ENCODE measurements at places on chromosomes 5 and 9.
A peak's percentile ranks its signal among the peaks of the same experiment; 100 is the strongest.

GRCh38 chr9:36903541-36904435 lies 130.3 kb downstream of the PAX5 start:
- DNase-seq: no peak

GRCh38 chr5:14236757-14237156 lies 93.6 kb downstream of the TRIO start:
- no peak for DNase-seq

- DNase-seq: no peak
These were observed 427.5 kb upstream of the KIF2A start for GRCh38 chr5:61878471-61878870.

- DNase-seq: no peak
These were observed 893.5 kb upstream of the NUDT12 start for GRCh38 chr5:104456122-104456521.

DNA sequence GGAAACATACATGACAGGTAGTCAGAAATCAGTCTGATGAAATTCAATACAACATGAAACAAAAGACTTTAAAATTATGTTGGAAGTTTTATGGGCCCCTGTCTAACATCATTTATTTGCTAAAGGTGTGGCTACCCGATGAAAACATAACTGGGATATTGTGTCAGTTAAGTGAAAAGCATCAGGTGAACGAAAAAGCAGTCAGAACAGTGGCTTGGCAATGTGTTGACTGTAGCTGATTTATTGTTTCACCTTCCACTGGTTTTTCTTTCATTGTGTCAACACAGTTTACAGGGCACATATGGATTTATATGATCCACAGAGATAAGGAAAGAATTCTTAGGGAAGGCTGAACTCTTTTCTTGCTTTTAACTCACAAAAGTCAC lies 429.6 kb upstream of the ZNF608 start:
- DNase-seq: no peak

GRCh38 chr9:28960602-28961001 lies 1387.3 kb upstream of the C9orf72 start:
- DNase-seq: no peak

DNA sequence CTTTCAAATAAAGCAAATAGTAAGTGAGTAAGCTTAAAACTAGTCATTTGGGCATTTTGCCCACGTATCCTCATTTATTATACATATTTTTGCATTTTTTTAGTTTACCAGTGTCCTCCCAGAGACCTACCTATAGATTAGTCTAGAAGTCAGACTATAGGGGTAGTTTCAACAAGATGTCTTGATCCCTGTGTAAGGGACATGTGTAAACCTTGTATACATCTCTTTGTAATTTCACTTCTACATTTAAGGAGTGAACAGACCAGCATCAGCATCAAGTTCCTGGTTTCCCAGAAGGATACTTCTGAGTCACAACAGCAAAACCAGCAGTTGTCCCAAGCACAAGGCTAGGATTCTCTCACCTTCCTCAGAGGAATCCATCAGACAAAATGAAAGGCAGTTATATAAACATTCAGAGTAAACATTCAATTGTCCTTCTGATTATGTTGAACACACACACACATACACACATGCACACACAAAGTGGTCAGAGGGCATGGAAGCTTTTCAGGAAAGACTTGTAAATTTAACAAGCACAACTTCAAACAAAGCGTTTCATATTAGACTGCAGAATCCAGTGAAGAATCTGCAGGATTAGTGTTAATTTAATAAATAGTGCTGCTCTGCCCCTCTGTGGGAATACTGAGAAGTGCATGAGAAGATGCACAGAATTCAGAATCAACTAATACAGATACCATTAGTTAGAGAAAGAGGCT lies 55.4 kb downstream of the HINT1 start:
- DNase-seq: peak; percentile 38

DNA sequence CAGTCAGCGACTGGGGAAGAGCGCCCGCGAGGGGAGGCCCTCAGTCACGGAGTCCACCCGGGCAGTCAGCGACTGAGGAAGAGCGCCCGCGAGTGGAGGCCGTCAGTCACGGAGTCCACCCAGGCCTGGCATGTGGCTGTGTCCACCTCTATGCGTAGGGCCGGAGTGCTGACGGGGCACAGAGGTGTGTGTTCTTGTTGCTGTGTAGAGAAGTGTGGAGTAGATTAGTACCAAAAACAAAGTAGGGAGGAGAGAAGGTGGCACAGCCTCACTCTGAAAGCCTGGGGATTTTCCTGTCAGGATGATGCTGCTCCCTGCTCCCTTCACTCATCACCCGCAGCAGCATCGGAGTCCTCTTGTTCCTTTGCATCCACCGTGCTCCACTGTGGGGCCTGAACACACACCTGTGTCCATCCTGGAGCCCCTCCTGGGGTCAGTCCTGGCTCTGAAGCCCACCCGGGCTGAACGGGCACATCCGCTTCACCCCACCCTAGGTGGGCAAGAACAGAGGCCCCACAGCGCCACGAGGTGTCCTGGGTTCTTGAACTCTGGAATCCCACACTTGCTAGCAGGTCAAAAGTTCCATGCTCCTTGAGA lies 37.9 kb downstream of the AHRR start:
- no peak for DNase-seq

DNA sequence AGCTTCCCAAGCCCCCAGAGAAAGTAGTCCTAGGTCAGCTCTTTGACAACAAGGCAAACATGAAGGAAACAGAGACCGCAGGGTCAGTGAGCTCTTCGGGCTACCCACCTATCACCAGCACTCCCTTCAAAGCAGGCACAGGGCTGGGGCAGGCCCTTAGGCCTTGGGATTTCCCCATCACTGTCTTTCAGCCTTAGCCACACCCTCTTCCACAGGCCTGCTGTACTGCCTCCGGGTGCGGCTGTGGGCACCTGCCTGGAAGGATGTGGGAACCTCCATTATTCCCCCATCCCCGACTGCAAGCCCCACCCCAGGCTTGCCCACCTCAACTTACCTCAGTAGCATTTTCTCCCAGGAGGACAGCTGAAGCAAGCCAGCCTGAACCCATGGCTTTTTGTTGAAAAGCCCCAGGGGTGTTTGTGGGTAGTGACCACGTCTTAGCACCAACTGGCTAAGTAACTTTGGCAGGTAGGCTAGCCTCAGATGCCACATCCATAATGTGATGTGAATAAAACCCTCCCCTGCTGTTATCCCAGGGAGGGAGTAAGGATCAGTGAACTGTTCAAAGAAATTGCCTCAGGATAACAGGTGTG lies 100.2 kb downstream of the PIK3R1 start:
- no peak for DNase-seq

DNA sequence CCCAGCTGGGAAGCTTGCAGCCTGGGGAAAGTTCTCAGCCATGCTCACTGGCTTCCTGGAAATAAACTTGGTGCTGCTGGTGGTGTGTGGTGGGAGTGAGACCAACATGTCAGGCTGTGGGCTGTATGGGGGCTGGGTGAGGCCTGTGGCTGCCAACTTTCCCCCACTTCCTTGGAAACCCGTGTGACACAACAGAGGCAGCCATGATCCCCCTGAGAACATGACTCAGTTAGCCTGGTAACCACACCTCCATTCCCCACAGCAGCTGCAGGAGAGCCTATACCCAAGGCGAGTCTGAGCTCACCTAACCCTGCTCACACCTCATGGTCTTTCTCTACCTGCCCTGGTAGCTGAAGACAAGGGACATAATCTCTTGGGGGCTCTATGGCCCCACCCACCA lies 72.7 kb upstream of the RGMB start:
- DNase-seq: no peak

DNA sequence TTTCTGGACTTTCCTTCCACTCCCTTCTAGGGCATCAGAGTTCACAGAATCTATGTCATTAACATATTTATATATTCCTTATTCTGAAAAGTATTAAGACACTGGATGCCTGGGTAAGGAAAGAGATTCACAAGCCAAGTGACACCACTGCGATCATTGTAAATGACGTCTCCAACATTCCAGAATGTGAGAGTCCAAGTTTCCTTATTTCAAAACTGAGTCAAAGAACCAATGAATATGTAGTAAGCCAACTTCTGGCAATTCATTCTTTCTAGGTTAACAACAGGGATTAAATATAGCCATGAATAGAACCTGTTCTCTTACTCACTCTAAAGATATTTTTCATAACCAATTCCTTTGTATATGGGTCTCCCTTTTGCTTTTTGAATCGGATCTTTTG lies 18.1 kb downstream of the RAI14 start:
- DNase-seq: no peak

GRCh38 chr5:137245438-137245837 lies 253.7 kb downstream of the SPOCK1 start:
- DNase-seq: no peak

DNA sequence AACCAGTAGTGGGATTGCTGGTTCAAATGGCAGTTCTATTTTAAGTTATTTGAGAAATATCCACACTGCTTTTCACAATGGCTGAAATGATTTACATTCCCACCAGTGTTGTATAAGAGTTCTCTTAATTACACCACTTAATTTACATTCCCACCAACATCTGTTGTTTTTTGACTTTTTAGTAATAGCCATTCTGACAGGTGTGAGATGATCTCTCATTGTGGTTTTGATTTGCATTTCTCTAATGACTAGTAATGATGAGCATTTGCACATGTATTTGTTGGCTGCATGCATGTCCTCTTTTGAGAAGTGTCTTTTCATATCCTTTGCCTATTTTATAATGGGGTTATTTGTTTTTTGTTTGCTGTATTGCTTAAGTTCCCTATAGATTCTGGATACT lies 688.3 kb downstream of the PRR16 start:
- no peak for DNase-seq

- no peak for DNase-seq
These were observed 61.4 kb downstream of the WDR41 start for GRCh38 chr5:77430726-77431125.

DNA sequence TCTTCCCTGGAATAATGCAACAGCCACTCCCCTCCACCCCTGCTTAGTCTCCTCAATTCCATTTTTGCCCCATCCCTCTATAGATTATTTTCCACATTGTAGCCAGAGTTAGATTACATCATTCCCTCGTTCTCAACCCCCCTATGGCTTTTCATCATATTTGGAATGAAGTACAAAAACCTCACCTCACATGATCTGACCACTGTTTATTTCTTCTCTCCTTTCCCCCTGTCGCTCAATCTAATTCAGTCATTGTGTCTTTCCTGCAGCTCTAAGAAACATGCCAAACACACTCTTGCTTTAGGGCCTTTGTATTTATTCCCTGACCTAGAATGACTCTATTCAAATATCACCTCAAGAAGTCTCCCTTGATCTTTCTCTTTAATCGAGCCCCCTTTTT lies 22.6 kb upstream of the HK3 start:
- no peak for DNase-seq

- peak; percentile 29 for DNase-seq
These were observed 283.1 kb downstream of the SMARCA2 start for GRCh38 chr9:2298217-2298616.

- DNase-seq: no peak
These were observed 90.8 kb upstream of the ZNF618 start for GRCh38 chr9:113785334-113785733.

DNA sequence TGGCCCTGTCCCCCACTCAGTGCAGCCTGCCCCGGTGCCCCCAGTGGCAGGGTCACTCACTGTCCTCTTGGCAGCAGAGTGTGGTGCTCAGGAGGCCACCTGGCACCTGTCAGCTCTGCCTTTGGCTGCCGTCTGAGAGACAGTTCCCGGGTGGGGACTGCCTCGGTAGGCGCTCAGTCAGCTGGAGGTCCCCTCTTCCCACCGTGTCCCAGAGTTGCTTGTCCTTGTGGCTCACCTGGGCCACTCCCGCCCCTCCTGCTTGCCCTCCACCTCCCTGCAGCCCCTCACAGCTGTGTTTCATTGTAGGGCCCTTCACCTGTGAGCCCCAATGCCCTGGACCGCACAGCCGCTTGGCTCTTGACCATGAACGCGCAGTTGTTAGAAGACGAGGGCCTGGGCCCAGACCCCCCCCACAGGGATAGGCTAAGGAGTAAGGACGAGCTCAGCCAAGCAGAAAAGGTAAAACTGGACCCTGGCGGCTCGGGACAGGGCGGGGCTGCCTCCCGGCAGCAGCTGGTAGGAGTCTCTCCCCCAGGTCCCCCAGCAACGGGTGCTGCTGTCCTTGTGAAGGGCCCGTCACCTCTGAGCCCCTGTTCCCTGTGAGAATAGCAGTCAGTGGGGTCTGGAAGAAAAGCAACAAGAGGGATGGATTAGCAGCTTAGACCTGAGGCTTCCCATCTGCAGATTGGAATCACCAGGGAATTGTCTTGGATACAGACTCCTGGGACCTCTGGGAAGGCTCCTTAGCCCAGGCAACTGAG lies 122.7 kb downstream of the DAB2IP start:
- DNase-seq: no peak

DNA sequence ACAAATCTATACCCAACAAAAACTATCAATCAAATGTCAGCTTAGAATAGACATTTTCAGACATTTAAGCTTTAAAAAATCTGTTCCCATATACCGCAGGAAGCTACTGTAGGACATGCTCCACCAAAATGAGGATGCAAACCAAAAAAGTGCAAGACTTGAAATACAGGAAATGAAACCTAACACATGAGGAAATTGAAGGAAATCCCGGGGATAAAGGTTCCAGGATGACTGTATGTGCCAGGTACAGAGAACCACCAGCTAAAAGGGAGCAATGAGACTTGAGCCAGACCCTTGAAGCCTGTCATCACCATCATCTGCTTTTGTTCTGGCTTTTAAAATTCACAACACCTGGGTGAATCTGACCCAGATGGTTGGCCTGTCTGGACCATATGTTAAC lies 21.4 kb downstream of the DIAPH1 start:
- no peak for DNase-seq

DNA sequence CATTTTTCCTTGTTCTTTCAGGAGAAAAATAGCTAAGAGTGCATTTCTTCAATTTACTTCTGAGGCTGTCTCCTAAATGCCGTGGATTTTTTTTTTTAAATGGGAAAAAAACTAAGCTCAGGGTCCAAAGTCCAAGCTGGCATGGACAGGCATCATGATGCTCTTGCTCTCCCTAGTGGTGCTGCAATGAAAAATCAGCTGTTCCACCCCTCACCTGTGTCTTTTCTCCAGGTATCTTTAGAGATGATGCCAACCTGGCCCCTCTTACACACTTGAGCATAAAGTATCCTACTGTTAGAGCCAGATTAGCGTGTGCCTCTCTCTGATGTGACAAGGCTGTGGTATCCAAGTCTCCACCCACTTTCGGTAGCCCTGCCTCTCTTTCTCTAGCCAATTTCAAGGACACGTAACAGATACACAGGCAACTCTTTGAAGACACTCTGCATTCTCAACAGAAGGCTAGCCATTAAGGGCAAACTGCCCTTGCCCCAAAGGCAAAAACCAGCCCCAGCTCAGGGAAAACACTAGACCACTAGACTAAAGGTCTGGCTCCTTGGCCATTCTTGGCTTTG lies 208.8 kb downstream of the SAXO1 start:
- DNase-seq: peak; percentile 59

DNA sequence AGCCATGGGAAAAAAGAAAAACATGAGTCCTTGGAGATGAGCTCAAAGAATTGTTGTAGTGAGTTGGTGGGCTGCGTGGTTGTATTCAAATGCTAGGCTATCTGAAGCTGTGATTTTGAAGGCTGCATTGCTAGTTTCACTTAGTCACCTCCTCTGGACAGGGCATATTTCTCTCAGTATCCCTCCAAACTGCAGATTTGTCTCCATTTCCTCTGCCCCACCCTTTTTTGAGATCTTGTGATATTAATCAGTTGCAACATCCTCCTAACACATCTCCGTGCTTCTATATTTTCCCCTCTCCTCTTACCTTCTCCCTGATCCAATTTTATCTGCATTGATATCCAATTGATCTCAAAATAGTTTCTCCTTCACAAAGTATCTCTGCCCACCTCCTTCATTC lies 1048.0 kb upstream of the WWC1 start:
- no peak for DNase-seq

- peak; percentile 11 for DNase-seq
These were observed 913.8 kb downstream of the TLE1 start for GRCh38 chr9:80775530-80775929.
